ENCODE measurements at places on chromosomes 1 and 21. TPM values are rescaled to one million over a fixed set of nuclear protein-coding genes. Genes with fewer than 3 reads are reported as not detected.

The LENEP gene
- total RNA-seq = 0.22 TPM

The BRINP3 gene
- 24.4 TPM for total RNA-seq

The ZNF695 gene
- total RNA-seq = 3.8 TPM

The C1orf94 gene
- 0.50 TPM for total RNA-seq

The PIK3C2B gene
- 23.9 TPM for total RNA-seq

The ANKRD34A gene
- total RNA-seq = 1.8 TPM

The EXTL1 gene
- 3.0 TPM for total RNA-seq

The GCSAML gene
- total RNA-seq = 0.11 TPM

The CYP4Z1 gene
- total RNA-seq = 1.1 TPM

The WNT3A gene
- total RNA-seq = 0.06 TPM

The FAM72C gene
- total RNA-seq = 1.2 TPM

The KIF17 gene
- 4.2 TPM for total RNA-seq

The FCGR1A gene
- total RNA-seq = 18.2 TPM

The DIO1 gene
- 0.11 TPM for total RNA-seq

The TTLL7 gene
- 94.0 TPM for total RNA-seq

The MROH7 gene
- total RNA-seq = 3.6 TPM

The HSPB7 gene
- total RNA-seq = 1.4 TPM

The IFI44L gene
- 34.3 TPM for total RNA-seq

The C1orf52 gene
- 25.9 TPM for total RNA-seq

The SNX7 gene
- total RNA-seq = 31.8 TPM

The IPP gene
- 18.7 TPM for total RNA-seq

The PYHIN1 gene
- total RNA-seq = not detected

The BTG2 gene
- 39.1 TPM for total RNA-seq

The PRAMEF26 gene
- total RNA-seq = not detected

The TMEM82 gene
- not detected for total RNA-seq

The TADA1 gene
- 29.5 TPM for total RNA-seq

The FRRS1 gene
- total RNA-seq = 8.7 TPM
